ENCODE measurements at places on chromosomes 1 and 21.
A peak's percentile ranks its signal among the peaks of the same experiment; 100 is the strongest.

DNA sequence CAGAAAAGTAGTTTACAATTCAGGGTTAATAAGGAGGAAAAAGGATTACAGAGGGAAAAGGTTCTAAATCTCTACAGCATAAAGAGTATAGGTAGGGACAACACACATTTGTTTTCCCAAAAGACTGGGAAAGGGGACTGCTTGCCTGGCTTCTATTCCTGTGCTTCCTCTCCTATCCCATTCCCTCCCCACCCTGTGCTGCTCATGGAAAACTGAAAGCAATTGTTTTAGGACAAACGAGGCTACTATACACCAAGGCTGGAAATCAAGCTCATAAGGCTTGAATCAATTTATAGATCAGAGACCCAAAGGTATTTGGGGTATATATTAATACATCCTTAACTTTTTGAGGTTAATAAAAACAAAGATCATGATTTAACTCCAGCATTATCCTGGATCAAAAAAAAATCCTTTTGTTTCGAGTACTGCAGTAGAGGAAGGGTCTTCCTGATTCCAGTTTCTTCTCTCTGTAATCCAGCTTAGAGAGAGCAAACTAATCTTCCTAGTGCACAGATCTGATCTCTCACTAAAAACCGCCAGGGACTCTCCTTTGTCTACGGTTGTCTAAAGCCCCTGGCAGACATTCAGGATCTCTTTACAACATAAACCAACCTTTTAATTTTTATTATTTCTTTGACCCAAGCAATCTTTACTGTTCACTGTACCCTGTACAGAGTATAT lies 37.4 kb upstream of the A3GALT2 start:
- DNase-seq = no peak

- DNase-seq = no peak
These were observed 49.6 kb downstream of the CTTNBP2NL start for GRCh38 chr1:112445596-112445995.

- no peak for DNase-seq
These were observed 54.9 kb downstream of the SLC30A7 start for GRCh38 chr1:100950781-100951180.

- no peak for DNase-seq
These were observed 38.8 kb downstream of the HEATR1 start for GRCh38 chr1:236565530-236565929.

DNA sequence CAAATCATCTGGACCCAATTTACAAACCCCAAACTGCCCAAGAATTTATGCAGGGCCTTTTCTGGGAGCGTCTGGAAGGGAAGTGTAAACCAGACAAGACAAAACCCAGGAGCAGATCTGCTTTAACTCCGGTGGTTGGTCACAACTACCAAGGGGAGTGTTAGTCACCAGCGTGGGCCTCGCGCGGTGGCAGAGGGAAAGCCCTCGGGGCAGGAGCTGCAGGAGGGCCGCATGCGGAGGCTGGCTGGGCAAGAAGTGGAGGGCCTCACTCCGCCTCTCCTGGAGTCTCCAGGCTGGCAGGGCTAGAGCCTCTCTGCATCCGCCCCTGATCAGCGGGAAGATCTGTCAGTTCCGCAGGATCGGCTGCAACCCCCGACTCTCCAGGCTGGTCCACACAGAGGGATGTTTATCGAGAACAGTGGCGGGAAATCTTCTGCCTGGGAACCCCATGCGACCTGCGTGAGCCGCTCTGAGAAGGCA lies 2.0 kb downstream of the COL24A1 start:
- no peak for DNase-seq

DNA sequence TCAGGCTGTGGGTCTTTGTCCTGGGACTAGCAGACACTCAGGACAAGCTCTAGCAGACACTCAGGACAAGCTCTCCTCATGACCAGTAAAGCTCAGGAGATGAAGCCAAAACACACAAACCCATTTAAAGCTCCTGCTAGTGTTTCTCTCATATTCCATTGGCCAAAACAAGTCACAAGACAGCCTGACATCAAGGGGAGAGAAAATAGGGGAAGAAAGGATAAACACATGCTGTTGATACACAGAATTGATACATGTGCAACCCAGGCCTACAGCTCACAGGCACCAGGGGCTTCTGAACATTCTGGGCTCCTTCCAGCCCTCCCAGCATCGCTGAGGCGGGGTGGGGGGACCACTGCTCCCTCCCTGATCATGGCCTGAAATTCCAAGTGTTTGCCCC lies 35.3 kb downstream of the ATF3 start:
- DNase-seq = no peak

DNA sequence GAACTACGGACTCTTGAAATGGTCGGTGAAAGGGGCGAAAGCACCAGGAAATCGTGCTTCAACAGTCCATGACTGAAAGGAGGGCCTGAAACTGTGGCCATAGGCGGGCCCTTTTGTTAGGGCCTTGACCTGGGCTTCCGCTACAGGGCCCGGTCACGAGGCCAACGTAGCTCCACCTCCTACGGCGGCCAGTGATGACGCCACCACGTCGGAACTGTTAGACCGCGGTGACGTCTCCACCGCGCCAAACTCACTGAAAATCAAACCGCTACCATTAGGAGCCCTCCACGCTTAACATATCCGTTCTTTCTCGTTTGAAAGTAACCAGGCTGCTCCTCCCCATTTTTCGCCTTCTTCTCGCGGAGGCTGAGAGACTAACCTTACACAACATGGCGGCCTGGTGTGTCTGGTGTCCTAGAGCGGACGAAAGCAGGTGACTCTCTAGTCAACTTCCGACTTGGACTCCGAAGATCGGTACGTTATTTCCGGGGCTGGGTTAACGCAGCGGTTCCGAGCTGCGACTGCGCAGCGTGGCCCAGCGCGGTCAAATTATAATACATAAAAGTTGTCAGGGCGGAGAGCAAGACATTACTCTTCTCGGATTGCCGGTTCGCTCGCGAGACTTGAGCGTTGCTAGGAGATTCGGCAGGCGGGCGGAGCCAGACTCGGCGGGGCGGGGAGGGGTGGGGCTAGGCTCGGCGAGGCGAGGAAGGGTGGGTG lies 371 bp upstream of the CACYBP start:
- DNase-seq = peak; percentile 97

GRCh38 chr1:102891868-102892625 lies 216.3 kb downstream of the COL11A1 start:
- no peak for DNase-seq

DNA sequence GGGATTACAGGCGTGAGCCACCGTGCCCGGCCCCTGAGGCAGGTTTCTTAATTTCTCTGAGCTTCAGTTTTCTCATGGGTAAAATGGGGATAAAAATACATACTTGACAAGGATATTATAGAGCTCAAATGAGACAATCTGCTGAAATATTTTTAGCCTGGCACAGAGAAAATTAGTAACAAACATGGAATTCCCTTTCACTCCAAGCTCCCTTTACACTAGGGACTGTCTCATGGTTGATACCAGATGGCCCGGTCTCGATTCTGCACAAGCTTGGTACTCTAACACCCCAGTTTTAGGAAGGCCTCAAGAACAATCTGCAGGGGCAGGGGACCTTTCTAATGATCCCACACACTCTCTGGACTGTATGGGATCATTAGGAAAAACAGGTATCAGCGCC lies 671.7 kb downstream of the SMYD3 start:
- no peak for DNase-seq

GRCh38 chr1:56045477-56045876 lies 533.9 kb downstream of the PLPP3 start:
- DNase-seq = no peak

DNA sequence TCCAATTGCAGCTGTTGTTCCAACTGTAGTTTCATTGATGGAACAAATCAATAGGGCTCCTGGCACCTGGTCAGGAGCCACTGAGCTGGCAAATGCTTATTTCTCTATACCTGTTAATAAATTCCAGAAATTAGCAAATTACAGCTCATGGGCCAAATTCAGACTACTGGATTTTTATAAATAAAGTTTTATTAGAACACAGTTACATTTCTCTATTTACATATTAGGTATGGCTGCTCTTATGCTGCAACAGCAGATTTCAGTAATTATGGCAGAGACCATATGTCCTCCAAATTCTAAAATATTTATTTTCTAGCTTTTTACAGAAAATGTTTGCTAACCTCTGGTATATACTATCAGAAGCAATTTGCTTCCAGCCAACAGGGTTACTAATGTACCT lies 47.8 kb downstream of the DUSP10 start:
- DNase-seq = no peak

DNA sequence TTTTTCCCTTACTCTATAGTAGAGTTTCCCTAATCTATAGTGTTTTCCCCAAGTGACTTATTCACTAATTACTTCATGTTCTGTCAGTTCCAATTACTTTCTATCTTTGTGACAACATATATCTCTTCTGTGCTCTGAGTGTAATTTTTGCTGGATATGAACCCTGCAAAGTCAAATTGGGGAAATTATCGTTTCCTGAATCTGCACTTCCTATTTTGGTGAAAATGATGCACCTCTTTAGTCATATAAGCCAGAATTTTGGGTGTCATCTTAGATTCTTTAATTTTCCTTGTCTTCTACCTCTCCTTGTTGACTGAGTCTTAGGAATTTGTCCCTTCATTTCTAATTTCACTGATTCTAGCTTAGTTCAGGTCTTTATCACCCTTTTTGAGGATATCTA lies 33.4 kb upstream of the PRKACB start:
- DNase-seq = no peak

- DNase-seq = peak; percentile 91
These were observed 9.1 kb downstream of the ITGB2 start for GRCh38 chr21:44911384-44912157.

- peak; percentile 45 for DNase-seq
These were observed 53.6 kb upstream of the HP1BP3 start for GRCh38 chr1:20840731-20841130.

GRCh38 chr1:111976842-111977241 lies 12.6 kb downstream of the KCND3 start:
- DNase-seq = no peak

GRCh38 chr1:69319287-69319686 lies 248.4 kb upstream of the LRRC7 start:
- no peak for DNase-seq

DNA sequence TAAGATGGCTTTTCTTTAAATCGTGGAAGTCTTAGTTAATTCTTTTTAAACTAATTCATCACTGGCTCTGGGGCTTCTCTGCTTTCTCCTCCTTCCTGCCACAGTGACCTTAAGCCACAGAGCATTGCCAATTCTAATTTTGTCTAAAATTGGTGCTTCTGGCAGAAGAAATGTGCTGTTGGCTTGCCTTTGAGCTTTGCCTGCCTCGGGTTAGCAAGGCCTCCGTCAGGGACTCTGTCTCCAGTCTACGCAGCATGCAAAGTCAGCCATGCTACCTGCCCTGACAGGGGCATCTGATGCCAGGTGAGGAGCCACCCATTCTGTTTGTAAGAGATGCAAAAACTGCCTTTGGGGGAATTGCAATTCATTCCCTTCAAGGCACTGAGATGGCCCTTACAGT lies 25.2 kb downstream of the CLDN14 start:
- no peak for DNase-seq

DNA sequence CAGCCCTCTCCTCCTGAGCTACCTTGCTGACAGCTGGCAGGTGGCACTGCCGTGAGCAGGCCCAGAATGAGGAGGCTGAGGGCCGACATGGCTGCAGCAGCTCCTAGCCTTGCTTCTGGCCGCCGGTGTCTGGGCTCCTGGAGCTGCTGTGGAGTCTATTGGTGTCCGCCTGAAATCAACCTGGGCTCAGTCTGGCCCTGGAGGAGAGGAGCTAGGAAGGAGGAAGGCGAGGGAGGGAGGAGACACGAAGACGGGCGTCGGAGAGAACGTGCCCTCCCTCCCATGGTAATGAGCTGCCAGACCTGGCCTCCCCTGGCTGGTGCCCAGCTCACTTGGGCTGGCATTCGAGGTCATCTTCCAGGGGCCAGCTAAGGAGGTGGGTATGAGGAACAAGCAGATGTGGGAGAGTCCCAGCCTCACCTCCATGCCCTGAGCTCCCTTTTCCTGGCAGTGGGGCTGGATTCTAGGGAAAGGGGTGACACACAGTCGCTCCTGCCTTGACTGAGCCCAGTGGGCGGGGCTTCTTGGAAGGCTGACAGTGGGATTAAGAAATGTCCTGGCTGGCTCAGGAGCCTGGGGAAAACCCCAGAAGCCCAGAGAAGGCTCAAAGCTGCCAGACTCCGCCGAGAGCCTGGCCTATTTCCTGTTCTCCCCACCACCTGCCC lies at the start of gene PDZK1IP1:
TSS of gene PDZK1IP1 (minus strand) at position 193 of the 665 bp plus-strand sequence. CDS start at position 89, 104 bp downstream.
- DNase-seq = peak; percentile 82

DNA sequence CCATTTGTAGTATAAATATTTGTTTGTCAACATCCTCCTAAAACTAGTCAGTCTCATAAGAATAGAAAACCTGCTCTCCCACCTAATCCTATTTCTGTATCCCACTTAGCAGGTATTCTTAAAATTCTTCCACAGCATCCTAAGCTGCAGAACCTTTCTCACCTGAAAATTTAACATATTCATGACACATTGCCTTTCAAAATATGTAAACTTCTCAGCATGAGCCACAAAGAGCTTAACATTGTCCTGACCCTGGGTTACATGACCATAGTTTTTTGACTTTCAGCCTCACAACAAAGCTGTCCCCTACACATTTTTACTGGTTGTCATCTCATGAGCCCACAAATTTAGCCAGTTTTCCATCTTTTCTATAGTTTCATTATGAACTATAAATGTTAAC lies 712.1 kb downstream of the LTN1 start:
- no peak for DNase-seq

- DNase-seq = no peak
These were observed 161.2 kb downstream of the PSMG1 start for GRCh38 chr21:39022035-39022434.

DNA sequence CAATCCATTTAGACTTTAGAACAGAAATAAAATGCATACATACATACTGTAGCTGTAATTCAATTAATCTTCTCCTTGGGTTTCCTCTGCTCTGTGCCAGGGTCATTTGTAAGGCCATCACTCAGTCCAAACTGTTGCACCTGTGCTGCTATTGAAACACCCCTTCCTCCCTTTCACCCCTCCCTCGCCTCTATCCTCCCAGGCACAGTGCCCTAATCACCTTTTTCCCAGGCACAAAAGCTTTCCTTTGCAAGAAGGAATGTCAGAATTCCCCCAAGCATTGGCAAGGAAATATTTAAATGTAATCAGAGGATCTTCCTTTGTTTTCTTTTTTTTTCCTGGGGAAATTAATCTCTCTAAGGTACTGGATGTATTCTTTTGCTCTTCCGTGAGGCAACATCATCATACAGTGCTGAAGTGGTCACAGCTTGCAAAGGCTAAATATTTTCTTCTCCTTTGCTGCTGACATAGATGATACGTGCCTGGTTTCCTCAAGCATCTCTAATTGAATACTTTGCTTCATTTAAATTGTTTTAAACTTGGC lies 339.3 kb upstream of the NR5A2 start:
- DNase-seq = no peak
